WERI-Rb-1 (cell line): ENCODE measurements at places on chromosomes 5 and 9.

DNA sequence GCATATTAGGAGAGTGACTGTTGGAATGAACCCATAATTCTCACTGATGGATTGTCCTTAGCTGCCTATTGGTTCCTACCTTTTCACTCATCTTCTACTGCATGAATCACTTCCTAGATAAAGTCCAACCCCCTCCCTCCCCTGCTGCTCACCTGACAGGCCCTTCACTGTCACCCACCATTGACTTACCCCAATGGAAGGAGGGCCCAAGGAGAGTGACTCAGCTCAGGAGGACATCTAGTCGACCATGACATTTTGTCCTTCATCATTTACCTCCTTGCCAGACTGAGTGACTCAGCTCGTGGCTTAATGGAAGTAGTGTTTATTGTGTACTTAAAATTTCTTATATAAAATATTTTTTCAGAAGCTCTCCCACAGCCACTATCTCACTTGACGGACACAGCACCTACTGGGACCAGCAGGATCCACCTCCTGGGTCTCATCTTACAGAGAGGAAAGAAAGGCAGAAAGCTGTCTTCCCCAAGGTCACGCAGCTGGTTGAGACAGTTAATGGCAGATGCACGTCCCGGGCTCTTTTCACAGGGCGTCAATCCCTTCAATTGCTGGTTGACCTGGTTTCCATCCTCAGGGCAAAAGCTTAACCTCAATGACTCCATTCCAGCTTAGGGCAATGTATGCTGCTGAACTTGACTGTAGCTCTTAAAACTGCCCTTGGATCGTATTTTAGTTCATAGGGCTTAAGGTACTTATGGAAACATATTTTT, 142.3 kb downstream of the MARCHF11 start:
- DNase-seq = peak; percentile 48

DNA sequence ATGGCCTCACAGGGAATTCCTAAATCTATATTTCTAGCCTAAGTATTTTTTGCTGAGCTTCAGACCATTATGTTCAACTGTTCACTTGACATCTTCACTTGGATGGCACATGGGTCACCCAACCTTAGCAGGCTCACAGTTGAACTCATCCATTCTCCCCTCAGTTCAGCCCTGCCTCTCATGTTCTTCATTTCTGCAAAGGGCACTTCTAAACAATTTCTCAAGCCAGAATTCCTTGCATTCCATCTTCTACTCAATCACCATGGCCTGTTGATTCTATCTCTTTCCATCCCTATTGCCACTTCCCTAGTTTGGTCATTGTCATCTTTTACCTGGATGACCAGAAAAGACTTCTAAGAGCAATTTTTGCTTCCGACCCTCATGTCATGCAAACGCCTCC, 7.3 kb upstream of the RGS3 start:
- DNase-seq = no peak

- no peak for DNase-seq
Measured at GRCh38 chr5:82031220-82032119, 59.6 kb downstream of the ATG10 start.

- no peak for DNase-seq
Measured at GRCh38 chr9:125521462-125522327, 185.3 kb downstream of the MAPKAP1 start.

GRCh38 chr5:61687371-61687770, 355.3 kb downstream of the ZSWIM6 start:
- no peak for DNase-seq

GRCh38 chr9:127905004-127905728, 5.8 kb upstream of the ST6GALNAC6 start:
- no peak for DNase-seq

- no peak for DNase-seq
Measured at GRCh38 chr5:175824676-175825075, 46.7 kb upstream of the CPLX2 start.

- DNase-seq = peak; percentile 36
Measured at GRCh38 chr5:32638309-32638708, 53.0 kb downstream of the SUB1 start.

- DNase-seq = peak; percentile 87
Measured at GRCh38 chr9:121640076-121640475, 11.4 kb upstream of the DAB2IP start.

DNA sequence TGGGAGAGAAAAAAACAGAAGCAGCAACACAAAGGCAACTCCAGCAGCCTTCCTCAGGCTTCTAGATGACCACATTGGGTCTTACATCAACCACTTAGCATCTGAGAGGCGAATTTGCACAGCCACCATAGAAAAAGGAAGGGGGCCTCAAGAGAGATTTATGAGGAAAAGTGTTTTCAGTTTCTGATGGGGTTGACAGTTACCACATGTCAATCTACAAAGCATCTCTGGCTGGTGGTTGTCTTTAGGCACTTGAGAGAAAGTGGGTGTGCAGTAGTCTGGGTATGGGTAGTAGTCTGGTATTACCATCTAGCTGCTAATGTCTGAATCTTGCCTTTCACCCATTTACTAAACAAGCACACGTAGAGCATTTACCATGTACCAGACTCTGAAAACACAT, 137.5 kb downstream of the BAAT start:
- no peak for DNase-seq

DNA sequence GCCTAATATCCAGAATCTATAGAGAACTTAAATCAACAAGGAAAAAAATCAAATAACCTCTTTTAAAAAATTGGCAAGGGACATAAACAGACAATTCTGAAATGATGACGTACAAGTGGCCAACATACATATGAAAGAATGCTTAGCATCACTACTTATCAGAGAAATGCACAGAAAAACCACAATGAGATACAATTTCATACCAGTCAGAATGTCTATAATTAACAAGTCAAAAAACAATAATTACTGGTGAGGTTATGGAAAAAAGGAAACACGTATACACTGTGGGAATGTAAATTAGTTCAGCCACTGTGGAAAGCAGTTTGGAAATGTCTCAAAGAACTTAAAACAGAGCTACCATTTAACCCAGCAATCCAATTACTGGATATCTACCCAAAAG, 1192.0 kb downstream of the CDH12 start:
- no peak for DNase-seq

- DNase-seq = no peak
Measured at GRCh38 chr9:6931913-6932312, 174.1 kb downstream of the KDM4C start.

DNA sequence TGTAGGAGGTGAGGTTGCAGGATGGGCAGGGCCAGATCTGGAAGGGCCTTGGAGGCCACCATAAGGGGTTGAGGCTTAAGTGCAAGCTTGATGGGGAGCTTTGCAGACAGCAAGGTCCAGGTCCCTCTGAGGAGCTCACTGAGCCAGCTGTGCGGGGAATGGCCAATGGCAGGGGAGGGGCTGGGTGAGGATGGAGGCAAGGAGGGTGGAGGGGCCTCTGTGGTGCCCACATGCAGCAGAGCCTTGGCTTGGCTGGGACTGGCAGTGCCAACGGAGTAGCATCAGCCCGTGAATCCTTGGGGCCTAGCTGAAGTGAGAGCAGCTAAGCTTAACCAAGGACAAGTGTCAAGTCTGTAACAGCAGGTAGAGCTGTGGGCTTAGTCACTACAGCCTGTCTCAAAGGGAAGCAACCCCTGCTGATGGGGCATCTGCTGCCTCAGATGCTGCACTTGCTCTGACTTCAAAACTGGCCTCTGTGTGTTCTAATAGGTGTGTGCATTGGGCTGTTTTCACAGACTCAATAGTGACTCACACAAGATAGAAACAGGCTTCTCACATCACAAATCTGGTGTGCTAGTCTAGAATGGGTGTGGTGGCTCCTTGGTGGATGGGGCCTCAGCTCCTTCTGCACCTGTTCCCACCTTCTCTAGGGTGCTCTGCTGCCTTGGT, 16.3 kb downstream of the GALNT12 start:
- DNase-seq = no peak

GRCh38 chr5:114221807-114222206, 140.1 kb upstream of the KCNN2 start:
- no peak for DNase-seq

DNA sequence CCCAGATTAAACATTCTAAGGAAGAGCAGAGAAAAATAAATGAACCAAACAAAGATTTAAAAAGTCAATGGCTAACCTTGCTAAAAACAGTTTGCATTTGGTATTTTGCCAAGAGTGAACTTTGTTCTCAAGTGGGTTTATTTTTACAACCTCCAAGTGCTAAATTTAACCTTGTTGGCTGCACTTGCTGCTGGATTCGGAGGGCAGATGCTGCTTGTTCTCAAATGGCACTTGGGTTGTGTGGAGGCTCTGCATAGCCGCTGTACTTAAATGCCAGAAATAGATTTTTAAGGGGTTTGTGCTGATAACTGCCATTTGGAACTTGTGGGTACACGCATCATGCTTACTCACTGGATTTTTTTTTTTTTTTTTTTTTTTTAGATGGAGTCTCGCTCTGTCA, 13.3 kb upstream of the SPATA24 start:
- no peak for DNase-seq

GRCh38 chr9:98099346-98099745, 19.7 kb downstream of the TRIM14 start:
- DNase-seq = no peak

GRCh38 chr9:84959339-84959738, 289.8 kb downstream of the NTRK2 start:
- DNase-seq = no peak

DNA sequence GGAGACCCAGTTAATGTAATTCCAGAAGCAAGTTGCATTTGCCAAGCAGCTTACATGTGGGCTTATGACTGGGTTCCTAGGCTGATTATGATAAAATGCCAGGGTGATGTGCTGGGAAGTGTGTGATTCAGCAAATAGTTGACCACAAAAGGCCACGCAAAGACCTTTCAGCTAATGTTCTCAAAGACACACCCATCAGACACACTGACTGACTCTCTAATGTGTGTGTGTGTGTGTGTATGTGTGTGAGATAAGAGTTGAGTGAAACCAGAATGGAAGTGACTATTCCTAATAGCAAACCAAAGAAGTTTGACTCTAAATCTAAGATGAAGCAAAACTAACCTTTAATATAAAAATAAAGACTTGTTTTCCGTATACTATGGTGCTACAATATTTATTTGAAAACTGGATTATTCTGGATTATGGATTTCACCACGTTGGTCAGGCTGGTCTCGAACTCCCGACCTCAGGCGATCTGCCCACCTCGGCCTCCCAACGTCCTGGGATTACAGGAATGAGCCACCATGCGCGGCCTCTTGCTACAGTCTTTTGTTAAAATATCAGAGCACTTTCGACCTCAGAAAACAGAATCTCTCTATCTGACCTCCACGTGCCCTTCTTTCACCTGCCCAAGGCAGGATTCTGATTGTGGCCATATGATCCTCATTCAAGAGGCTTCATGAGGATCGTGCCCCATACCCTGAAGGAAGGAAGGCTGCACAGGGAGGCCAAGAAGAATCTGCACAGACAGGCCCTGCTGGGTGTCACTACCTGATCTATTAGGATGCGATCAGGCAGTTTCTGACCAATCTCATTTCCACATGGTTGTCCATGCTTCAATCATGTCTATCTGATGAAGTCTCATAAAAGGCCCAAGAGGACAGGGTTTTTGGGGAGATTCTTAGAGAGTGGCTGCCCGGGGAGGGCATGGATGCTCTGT, 75.6 kb downstream of the USP20 start:
- DNase-seq = no peak

- peak; percentile 52 for DNase-seq
Measured at GRCh38 chr5:31193591-31194467, at the start of gene CDH6. Gene CDH6 (plus strand): TSS chr5:31193686. CDS start chr5:31267474, 73,788 bp downstream.

DNA sequence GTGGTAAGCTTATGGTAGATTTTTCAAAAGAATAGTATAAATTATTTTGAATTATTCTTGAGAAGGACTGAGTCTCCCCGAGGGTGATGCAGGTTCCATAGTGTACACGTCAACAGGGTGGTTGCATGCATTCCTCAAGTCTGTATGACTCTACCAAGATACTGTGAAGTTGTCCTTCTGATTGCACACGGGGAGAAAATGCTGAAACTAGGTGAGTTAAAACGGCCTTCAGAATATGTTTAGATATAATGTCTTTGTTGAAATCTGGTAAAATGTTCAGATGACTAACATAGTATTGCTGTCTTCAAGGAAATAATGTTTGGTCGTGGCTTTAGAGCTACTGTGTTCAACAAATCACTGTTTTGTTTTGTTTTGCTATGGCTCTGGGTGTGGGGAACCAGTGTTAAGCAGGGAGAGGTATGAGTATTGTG, 22.4 kb upstream of the TNFAIP8 start:
- DNase-seq = no peak

DNA sequence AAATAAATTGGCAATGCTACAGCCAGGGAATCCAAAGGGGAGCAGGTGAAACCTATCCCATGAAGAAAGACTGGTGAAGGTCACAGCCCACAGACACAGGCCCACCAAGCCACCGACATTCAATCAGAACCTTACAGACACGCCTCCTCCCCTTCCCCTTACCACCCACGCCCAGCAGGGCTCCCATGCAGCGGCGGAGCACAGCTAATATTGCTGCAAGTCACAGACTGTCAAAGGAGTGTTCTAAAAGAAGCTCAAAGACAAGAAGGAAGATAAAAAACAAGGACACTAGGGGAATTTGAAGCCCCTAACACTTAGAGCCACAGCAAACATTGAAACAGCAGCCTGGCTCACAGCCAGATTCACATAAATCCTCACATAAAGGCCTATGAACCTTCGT, 91.2 kb downstream of the MED10 start:
- DNase-seq = no peak

DNA sequence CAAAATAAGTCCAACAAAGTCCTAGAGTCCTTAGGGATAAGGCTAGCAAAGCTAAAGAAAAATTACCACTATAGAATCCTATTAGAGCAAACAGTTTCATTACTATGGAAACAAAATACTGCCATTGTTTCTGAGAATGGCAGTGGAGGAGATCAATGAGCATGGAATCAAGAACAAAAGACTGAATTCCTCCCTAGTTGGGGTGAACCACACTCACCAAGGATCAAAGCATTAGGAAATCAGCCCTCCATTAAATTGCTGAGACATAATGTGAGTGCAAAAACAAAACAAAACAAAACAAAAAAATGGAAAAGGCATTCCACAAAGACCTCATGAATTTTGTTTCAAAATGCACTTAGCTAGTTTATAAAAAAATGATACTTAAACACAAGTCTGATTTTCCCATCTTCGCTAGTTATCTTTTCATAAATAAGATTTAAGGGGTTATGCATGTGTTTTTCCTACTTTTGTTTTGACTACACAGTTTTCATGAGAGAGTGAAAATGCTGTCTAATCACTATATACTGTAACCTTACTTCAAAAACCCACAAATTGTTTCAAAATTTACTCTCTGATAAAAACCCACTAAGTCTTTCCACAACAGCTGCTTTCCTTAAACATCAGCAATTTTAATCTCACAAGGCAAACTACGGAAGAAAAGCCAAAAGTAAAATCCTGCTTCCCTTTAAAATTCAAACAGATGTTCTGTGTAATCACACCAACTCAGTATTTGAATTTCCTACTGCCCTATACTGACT, 9.7 kb downstream of the SERINC5 start:
- no peak for DNase-seq
